Right lobe of liver (tissue), 6 donors: ENCODE measurements at places on chromosomes 11 and 22. TPM values are rescaled to one million over a fixed set of nuclear protein-coding genes. Genes with fewer than 3 reads are reported as not detected.
A peak's percentile ranks its signal among the peaks of the same experiment; 100 is the strongest.

DNA sequence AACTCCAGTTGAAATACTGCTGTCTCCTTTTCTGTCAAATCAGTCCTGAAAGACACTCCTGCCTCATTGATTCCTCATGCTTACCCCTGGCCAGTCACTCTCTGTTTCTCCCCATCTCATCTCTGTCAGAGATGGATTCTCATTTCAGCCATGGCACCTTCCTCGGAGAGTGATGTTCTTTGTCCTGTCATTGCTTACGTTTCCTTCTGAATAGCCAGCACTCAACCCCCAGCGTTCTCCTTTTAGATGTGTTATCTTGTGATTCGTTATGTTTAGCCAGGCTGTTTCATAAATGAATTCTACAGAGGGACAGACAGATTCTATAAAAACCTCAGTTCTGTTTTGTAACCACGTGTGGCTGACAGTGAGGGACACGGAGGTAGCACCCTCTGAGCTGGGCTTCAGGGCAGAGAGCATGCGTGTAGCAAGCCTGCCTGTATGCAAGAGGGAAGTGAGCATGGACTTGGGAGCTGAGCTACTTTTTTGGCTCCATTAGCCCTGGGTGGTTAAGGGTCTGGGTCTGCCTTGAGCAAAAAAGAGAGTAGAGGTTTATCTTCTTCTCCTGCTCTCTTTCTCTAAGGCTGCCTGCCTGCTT lies 354.6 kb downstream of the DDX10 start:
- no peak for DNase-seq

DNA sequence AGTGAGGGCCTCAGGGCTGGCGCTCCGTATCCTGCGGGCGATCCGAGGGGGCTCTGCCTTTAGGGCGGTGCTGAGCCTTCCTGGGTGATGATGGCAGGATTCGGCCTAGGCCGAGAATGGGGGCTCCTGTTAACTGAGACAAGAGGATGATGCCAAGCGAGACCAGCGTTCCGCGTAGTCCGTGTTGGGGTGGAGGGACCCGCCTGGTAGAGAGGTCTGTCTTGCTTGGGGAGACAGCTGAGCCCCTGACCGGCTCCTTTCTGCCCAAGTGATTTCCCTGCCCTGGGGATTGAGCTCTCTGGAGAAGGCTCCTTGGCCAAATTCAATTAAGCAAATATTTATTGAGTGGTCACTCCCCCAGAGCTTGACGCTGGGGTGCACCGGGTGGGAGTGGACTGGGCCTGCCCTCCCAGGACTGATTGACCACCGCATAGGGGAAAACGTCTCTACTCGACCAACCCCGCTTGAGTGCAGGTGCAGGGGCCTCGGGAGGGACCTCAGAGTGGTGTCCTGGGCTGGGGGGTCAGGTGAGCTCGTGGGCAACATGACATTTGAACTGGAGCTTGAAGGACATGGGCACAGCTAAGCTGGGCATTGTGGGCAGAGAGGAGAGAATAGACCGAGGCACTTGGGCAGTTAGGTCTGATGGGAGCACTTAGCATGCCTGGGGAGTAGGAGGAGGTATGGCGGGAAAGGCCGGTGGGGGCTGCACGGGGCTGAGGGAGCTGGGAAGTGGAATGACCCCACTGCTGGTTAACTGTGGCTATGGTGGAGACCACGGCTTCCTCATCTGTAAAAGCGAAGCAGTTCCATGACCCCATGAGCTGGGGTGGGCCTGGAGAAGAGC lies 1.1 kb downstream of the GNAZ start:
- no peak for DNase-seq

DNA sequence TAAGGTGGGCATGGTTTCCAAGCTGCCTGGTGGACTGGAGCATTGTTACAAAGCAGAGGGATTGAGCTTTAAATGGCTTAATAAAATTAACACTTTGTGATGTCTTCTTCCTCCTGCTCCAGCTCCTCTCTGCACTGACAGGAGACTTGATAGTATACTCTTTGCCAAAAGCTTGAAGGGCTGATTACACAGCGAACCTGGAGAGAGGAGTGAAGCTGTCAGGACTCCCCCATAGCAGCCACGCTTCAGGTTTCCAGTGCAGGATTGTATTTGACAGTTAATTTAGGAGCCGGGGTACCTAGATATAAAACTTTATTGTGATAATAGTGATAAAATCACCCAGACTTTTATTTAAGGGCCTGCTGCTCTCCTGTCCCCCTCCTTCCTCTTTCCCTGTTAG lies 50.0 kb downstream of the TRIM44 start:
- DNase-seq = no peak

HEPN1 gene
- not detected for total RNA-seq

SLC25A18 gene
- total RNA-seq = 42.4 TPM

DNA sequence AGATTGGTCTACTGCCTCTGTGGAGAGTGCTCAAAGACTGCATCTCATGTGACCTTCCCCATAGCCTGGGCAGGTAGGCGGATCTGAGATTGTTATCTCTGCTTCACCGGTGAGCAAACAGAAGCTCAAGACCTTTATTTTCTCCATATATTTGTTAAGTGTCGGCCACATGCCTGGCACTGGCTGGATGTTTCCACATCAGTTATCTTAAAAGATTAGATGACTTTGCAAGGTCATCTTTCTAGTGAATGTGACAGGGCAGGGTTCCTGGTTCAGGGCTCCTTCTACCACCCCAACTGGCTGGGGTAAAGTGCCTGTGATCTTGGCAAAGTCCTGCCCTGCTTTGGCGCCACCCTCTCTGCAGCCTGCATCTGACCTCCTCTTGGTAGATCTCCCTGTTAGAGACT lies 125.0 kb downstream of the CCDC81 start:
- DNase-seq = peak; percentile 67

- no peak for DNase-seq
Observed at GRCh38 chr11:85723088-85723487, 37.1 kb upstream of the CCDC89 start.

- DNase-seq = no peak
Observed at GRCh38 chr11:95253141-95253540, 22.1 kb upstream of the SESN3 start.

CFL1 gene
- total RNA-seq = 244 TPM

DNA sequence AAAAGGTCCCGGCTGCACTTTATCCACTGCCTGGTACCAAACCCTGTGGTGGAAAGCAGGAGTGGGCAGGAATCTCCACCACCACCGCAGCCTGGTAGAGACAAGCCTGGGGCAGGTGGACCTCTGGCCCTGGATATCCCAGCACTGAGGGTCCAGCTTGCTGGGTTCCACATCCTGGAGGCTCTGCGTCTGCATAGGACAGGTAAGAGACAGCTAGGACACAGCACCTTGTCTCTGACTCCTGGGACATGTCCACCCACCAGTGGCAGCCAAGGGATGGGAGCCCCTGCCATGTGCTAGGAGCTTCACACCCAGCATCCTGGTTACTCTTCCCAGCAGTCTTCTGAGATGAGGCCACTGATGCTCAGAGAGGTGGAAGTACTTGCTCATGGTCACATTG lies 105.5 kb downstream of the MYO18B start:
- DNase-seq = no peak
